ENCODE measurements at places on chromosomes 12 and 14. TPM values are rescaled to one million over a fixed set of nuclear protein-coding genes. Genes with fewer than 3 reads are reported as not detected.

DNA sequence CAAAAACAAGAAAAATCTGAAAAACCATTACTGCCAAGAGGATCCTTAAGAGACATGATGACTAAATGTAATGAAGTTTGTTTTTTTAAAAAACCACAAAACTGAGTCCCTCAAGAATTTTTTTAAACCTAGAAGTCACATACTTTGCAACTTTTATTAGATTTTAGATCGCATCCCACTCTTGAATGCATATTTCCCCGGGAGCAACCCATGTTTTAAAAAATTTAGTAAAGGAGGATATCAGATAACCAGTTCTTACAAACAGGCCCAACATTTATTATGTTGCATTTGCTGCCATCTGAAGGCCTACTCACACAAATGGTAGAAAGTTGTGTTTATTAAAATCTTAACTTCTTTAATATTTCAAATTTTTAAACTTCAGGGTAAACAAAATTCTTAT lies 44.3 kb upstream of the CCT2 start:
- peak; percentile 75 for DNase-seq
- no peaks in the 10 kb centered on the region for H3K27me3 ChIP-seq
- H3K4me1 ChIP-seq: peaks cover 8% of the 10 kb centered on the region
- no peaks in the 10 kb centered on the region for H3K36me3 ChIP-seq
- peak overlapping the region; percentile 6 for H3K27ac ChIP-seq

DNA sequence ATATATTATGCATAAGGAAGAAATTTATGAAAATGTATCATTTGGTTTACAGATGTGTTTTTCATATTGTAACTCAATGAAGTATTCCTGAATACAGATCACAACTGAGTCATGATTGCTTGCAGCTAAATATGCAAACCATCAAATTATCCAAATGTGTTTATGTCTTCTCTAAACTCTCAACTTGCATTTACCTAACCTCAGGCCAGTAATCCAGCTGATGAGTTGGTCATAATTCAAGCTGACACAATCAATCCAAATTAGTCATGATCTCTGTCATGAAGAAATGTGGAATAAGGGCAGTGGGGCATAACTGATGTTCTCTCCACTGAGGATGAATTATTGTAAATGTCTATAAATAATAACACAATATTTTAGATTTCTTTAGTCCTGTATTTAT lies 104.8 kb upstream of the CNTN1 start:
- no peak for DNase-seq
- H3K27me3 ChIP-seq: no peaks in the 10 kb centered on the region
- H3K27ac ChIP-seq: no peak overlapping the region
- no peaks in the 10 kb centered on the region for H3K36me3 ChIP-seq

The STAC3 gene
- 0.75 TPM for total RNA-seq

The NELL2 gene
- total RNA-seq: 0.53 TPM

The RAB15 gene
- total RNA-seq: 32.1 TPM

- H3K36me3 ChIP-seq: no peaks in the 10 kb centered on the region
- H3K27ac ChIP-seq: no peak overlapping the region
- H3K4me1 ChIP-seq: no peaks in the 10 kb centered on the region
- DNase-seq: no peak
These were observed 11.6 kb downstream of the OTX2 start for GRCh38 chr14:56798447-56799342.

The OVCH1 gene
- total RNA-seq: not detected

- H3K27me3 ChIP-seq: no peaks in the 10 kb centered on the region
- no peak overlapping the region for H3K4me3 ChIP-seq
- H3K4me1 ChIP-seq: peaks cover 3% of the 10 kb centered on the region
These were observed 31.4 kb downstream of the JDP2 start for GRCh38 chr14:75459099-75459741.

GRCh38 chr14:23663711-23664110 lies 27.5 kb downstream of the DHRS2 start:
- H3K36me3 ChIP-seq: no peaks in the 10 kb centered on the region
- no peak overlapping the region for H3K4me3 ChIP-seq
- no peak overlapping the region for H3K27ac ChIP-seq
- no peak for DNase-seq
- no peaks in the 10 kb centered on the region for H3K27me3 ChIP-seq
- no peaks in the 10 kb centered on the region for H3K4me1 ChIP-seq

The OR4E2 gene
- total RNA-seq: not detected

DNA sequence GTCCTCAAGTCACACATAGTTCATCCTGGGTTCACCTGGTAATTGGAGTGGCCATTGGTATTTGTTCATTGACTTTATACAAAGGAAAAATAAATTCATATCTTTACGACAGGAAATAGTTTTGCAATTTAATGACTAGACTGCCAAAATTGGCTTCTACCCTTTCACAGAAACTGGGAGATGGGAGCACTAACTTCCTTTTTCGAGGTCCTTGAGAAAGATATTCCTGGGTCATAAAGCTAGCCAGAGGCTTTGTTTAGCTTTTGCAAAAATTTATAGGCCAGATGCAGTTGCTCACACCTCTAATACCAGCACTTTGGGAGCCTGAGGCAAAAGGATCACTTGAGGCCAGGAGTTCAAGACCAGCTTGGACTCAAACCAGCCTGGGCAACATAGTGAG lies 10.2 kb upstream of the OR11G2 start:
- no peaks in the 10 kb centered on the region for H3K4me1 ChIP-seq
- no peak overlapping the region for H3K4me3 ChIP-seq
- no peak overlapping the region for H3K27ac ChIP-seq

The CMTM5 gene
- total RNA-seq: not detected

The ACOT2 gene
- 15.7 TPM for total RNA-seq

All from astrocyte (in vitro differentiated cells and primary cell).